ENCODE measurements at places on chromosomes 11 and 22.

GRCh38 chr11:102794382-102794781 is 3.6 kb downstream of the MMP1 start:
- DNase-seq: no peak

DNA sequence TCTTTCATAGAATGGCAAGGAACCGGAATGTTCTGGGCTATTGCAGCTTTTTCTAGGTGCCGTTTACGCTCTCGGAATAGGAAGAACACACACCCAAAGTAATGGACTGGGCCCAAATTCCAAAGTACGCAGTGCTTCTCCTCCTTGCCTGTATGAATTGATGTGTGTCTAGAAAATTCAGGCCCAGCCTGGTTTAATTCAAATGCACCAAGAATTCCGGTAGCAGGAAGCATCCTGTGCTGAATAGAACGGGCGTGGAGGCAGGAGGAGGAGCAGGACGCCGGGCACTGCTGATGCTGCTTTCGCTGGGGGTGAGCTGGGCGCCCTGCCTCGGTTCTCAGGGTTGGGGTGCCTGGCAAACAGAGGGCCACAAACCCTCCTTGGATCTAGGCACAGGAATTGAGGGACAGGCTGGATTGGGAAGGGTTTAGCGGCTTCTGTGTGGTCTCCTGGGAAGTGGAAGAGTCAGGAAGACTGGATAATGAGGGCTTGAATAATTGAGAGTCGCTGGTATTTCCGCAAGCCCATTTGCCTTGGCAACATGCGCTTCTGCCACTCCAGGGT is 2.0 kb downstream of the PARVB start:
- DNase-seq: no peak

DNA sequence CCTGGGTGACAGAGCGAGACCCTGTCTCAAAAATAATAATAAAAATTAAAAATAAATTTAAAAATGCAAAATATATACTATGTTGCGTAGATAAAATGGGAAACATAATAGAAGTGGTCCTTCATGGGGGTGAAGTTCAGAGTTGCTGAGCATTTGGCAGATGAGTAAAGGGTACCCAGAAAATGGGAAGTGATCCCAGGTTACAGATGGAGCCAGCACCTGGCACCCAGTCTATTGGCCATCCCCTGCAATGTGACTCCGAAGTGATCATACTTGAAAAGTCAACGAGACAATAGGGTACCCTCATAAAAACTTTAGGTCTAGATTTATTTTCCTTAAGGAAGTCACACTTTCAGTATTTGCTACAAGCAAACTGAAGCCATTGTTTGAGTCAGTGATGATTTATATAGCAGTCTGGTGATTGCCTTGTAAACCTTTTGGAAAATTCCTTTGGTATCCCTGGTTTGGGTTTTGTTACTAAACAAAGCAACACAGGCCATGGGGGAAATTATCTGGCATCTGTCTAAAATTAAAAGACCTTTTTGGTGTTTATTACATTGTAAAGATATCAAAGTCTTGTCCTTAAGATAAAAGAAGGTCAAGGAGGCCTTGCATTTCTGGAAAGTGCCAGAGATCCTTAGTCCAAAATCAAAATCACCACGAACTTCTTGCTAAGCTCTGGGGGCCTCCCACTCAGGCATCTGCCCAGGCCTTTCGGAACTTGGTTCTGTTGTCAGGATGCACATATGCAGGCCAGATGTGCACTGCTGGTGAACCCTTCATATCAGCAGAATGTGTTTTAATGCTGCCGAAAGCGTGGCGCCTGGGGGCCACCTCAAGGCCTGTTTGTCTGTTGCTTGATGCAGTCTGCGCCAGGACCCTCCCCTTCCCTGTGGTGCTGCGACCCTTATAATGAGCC is 4.3 kb downstream of the SMARCB1 start:
- no peak for DNase-seq

DNA sequence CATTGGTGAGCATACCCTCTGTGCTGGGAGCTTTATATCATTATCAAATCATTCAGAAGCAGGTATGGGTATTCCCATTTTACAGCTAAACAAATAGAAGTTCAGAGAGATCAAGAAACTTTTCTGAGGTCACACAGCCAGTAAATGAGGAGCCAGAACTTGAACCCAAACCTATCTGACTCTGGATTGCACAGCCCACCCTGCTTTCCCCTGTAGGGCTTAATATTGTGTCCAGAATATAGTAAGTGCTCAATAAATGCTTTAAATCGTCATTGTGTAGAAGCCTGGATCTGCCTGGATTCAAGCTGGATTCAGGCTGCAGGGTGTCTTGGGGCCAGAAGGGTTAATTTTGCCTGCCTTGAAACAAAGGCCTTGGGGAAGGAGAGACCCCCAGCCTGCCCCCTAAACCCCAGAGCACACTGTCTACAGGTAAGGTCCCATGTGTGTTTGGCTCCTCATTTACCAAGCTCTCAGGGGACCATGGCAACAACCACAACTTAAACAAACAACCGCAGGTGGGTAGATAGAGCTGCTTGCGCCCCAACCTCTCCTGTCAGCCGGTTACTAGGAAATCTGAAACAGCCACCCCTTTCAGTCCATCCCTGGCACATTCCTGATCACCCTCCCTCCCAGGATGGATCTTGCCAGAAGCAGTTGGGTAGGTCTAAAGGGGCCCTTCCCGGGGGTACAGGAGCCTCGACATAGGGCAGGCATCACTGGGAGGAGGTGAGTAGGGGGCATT is 3.0 kb upstream of the SEC14L3 start:
- no peak for DNase-seq

- DNase-seq: no peak
Measured at GRCh38 chr11:97955595-97955994, 1065.2 kb upstream of the CNTN5 start.

DNA sequence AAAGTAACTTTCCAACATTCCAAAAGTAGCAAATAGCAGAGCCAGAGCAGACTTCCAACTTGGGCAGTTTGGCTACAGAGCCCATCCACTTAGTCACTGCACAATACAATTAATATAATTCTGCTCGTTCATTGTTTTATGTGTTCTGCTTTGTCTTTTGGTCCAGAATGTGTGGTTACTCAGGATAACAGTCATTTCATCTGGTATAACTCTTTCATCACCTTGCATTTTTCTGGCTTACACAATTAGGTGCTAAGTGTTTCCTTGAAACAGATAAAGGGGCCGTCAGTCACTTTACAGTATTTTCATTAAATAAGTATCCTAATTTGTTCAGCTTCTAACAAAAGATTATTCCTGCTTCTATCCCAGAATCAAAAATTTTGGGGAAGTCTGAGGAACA is 87.2 kb downstream of the LARGE2 start:
- no peak for DNase-seq

DNA sequence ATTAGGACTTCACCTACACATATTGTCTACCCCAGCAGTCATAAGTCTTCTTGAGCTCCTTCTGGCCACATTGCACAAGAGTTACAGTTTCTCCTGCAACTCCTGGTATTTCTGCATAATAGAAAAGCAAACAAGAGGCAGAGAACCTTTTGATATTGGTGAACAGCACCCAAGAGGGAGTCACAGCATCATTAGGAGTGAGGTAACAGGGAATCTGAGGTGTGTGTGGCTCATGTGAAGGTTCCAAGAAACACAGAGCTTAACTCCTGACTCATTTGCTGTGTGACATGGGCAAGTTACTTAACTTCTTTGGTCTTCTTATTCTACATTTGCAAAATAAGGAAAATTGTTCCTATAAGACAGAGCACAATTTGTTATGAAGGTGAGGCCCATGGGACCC is 374.6 kb downstream of the INSC start:
- no peak for DNase-seq

DNA sequence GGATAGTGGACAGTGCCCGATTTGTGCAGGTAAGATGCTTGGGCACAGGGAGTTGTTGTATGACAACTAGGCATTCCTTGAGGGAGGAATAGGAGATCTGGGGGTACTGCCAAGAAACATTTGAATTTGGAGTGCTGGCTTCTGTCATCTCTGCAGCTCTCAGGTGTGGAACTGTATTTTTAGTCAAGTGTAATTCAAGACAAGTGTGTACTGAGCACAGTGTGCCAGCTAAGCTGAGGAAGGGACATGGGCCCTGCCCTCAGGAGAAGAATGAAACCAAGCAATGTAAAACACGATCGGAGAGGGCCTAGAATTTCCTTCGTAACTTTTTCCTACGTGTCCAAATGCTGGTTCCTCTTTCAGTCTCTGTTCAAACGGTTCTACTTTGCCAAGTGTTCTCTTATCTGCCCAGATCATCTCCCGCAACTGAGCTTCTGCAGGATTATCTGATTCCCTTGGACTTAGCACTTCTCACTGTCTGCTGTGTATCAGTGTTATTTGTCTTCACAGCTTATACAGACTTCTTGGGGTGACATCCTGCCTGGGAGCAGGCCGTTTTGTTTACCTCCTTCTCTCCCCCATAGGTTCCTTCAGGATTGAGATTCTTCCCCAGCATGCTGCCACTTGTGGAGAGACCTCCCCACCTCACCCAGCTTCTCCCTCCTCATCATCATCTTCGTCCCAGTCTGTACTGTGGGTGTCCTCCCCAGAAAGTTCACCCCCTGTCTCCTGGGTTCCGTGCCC is 27.6 kb downstream of the ART5 start:
- DNase-seq: no peak

DNA sequence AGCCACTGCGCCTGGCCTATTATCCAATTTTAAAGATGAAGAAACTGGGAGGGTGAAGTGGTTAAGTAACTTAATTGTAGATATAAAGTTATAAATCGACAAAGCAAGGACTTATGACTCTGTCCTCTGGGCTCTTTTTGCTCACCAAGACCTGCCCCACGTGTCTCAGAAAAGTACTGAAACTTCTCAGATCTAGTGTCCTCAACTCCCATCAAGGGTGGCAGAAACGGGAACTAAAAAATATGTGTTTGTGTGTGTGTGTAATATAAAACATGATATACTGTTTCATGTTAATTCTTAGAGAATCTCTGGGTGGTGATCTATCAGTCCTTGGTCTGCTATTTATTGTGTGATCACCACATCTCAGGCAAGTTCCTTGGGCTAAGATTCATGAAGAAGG is 104.9 kb downstream of the GAB2 start:
- no peak for DNase-seq

DNA sequence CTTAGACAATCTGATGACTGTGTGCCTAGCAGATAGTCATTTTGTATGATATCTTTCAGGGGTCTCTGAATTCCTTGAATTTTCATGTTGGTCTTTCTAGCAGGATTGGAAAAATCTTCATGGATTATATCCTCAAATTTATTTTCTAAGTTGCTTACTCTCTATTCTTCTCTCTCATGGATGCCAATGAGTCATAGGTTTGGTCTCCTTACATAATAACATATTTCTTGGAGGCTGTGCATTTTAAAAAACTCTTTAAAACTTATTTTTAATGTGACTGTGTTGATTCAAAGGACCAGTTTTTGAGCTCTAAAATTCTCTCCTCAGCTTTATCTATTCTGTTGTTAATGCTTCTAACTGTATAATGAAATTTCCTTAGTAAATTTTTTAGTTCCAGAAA is 198.7 kb downstream of the AASDHPPT start:
- DNase-seq: no peak

- no peak for DNase-seq
Measured at GRCh38 chr22:29524442-29525191, 28.9 kb downstream of the THOC5 start.

DNA sequence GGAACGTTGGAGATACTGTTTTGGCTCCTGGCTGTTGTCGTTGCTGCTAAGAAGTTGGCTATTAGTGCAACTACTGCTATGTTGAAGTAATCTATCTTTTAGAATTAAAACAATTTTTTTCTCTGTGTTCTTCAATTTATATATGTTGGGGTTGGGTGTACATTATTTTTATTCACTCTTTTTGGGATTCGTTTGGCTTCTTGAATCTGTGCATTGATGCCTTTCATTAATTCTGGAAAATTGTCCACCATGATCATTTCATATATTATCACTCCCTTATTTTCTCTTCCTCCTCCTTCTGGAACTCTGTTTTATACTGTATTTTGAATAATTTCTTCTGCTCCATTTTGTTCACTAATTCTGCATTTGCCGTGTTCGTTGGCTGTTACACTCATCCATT is 199.5 kb upstream of the PLET1 start:
- no peak for DNase-seq

DNA sequence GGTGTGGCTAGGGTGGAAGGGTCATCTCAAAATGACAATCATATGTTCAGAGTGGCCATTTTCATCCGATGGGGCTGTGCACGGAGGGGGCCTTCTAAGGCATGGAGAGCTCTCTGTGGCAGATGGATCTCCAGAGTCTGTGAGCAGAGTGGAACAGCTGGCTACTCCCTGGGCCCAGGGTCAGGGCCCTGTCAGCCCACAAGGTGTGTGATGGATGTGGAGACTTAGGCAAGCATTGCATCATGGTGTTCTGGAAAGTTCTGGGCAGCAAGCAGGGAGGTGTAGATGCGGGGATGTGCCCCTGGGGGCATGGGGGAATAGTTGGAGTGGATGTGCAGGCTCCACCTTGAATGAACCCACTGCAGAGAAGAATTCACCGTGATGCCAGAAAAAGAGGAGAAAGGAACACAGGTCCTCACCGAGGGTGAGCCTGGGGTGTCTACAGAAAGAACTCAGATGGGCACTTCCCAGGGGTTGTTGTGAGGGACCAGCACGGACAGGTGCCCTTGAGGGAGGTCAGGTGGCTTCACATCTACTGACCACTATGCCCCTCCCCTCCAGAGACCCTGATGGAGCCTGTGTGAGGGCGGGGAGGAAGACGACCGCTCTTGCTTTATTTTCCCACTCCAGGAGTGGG is 51.1 kb downstream of the CHRDL2 start:
- DNase-seq: no peak

DNA sequence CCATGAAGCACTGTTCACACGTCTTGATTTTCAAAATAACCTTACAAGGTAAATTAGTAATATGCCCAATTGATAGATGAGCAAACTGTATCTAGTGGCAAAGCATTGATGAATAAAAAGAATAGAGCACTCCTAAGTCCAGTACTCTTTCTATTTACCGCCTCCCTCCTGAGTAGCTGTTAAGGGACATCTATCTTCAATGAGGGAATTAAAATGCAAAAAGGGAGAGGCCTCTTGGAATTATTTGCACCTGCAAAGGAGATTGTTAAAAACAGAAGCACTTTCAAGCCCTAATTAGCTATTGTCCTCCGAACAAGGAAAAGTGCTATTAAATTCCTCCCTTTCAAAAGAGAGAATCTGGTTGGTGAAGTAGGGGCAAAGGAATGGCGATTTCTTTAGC is 6.8 kb upstream of the GALNT18 start:
- DNase-seq: no peak

- no peak for DNase-seq
Measured at GRCh38 chr11:125494561-125494960, 1.5 kb downstream of the FEZ1 start.

GRCh38 chr11:86553265-86553664 is 119.2 kb downstream of the ME3 start:
- no peak for DNase-seq

GRCh38 chr22:22854466-22854865 is 33.1 kb upstream of the IGLL5 start:
- no peak for DNase-seq

DNA sequence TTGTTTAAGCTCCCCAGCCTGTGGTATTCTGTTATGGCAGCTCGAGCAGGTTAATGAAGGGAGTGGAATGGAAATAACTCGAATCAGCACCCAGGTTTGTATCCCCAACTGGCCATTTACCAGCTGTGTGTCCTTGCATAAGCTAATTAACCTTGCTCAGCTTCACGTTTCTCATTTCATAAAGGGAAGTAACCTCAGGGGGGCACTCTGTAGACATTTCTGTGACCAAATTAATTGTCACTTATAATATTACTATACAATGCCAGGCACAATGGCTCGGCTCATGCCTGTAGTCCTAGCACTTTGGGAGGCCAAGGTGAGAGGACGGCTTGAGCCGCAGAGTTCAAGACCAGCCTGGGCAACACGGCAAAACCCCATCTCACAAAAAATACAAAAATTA is 13.8 kb downstream of the ADA2 start:
- no peak for DNase-seq

- no peak for DNase-seq
Measured at GRCh38 chr11:72544589-72544988, 110.3 kb upstream of the CLPB start.
